ENCODE measurements at places on chromosomes 4 and X. TPM values are rescaled to one million over a fixed set of nuclear protein-coding genes. Genes with fewer than 3 reads are reported as not detected.

- peak; percentile 34 for ATAC-seq
Measured at GRCh38 chr4:762211-763190, 56.9 kb downstream of the PCGF3 start.

DNA sequence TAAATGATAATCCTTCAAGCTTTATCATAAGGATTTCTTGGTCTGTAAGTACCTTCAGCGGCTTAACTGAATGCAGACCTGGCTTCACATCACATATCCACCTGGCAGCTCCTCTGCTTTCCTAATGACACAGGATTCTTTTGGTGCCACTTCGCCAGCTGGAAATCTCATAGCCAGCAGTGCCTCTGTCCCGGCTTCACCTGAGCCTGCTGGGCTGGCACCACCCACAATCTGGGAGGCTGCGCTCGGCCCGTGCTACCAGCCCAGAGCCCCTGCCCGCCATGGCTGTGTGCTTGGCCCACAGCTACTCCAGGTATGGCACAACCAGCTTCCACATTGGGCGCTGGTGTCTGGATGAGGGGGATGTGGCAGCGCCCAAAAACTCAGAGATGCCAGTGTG lies 37.4 kb downstream of the SPRY1 start:
- ATAC-seq = no peak

DNA sequence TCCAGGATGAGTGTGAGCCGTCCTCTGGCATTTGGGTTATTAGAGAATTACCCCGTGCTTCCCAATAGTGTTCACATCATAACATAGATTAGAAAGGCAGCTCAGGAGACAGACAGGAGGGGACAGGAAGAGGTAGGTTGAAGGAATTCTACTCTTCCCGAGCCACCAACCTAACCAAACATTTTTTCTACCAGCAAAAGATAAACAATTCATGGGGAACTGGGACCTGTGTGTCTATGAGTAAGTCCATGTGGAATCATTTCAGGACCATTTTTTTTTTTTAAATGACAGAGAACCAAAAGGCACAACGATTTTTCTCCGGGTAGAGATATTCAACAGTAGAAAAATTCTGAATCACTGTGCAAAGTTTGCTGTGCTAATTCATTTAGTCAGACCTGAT lies 174.2 kb upstream of the ETNPPL start:
- ATAC-seq = no peak

DNA sequence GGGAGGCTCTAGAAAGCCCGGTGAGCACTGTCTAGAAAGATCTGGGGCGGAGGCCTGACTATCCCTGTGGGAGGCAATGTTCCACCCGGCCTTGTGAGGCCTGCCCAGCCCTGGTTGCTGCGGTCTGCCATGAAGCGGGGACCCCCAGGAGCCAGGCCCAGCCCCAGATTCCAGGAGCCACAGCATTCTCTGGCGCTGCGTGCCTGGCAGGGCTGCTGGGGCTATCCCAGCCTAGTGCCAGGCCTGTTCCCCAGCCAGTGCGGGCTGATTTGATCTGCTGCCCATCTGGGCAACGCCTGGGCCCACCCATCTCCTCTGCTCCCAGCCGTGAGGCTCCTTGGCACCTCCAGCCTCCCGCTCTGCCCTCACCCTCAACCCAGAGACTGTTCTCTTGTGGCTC lies 19.6 kb downstream of the ATP2B3 start:
- no peak for ATAC-seq

GRCh38 chr4:95987851-95988250 lies 148.0 kb downstream of the PDHA2 start:
- no peak for ATAC-seq

GRCh38 chr4:40471923-40472322 lies 136.8 kb downstream of the CHRNA9 start:
- peak; percentile 49 for ATAC-seq

- ATAC-seq = no peak
Measured at GRCh38 chr4:169773889-169774288, 16.1 kb upstream of the HPF1 start.

DNA sequence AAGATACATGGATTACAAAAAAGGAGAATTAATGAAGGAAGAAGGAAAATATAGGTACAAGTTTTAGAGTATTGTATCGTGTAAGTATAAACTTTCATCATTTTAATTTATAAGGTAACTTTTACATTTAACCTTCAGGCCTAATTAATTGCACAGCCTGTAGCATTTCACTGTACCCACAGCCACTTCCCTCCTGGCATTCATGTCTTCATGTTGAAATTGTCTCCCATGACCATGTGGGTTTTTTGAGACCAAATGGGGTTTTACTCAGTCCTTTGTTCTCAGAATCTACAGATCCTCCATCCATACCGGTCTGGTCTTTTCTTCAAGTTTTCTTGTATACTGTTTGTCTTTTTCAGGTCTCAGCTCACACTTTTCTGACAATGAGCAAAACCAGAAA lies 194.3 kb upstream of the CLNK start:
- no peak for ATAC-seq

- no peak for ATAC-seq
Measured at GRCh38 chr4:7766661-7767345, 172.9 kb downstream of the AFAP1 start.

- ATAC-seq = no peak
Measured at GRCh38 chrX:38041237-38041636, 34.9 kb downstream of the SYTL5 start.

SLC9B2 gene
- 26.0 TPM for total RNA-seq

RIBC1 gene
- total RNA-seq = 0.71 TPM

CSAG1 gene
- not detected for total RNA-seq

KLHL5 gene
- total RNA-seq = 19.4 TPM

RNF212 gene
- 3.7 TPM for total RNA-seq

PNMA3 gene
- total RNA-seq = 3.2 TPM

TRO gene
- total RNA-seq = 7.0 TPM

SLC6A14 gene
- not detected for total RNA-seq

CT45A1 gene
- not detected for total RNA-seq
